Epithelial cell of alveolus of lung (primary cell): ENCODE measurements at places on chromosomes 16 and 17. TPM values are rescaled to one million over a fixed set of nuclear protein-coding genes. Genes with fewer than 3 reads are reported as not detected.

The GRAP gene
- total RNA-seq: 0.72 and 1.2 TPM in 2 replicates

The KRTAP1-5 gene
- 10.1 TPM in 1 of 2 replicates, not detected in the other for total RNA-seq

The CACNG5 gene
- not detected in 2 replicates for total RNA-seq

The AXIN2 gene
- 2.6 and 3.6 TPM in 2 replicates for total RNA-seq

The PLEKHG4 gene
- total RNA-seq: 14.4 and 23.2 TPM in 2 replicates
